Cardiac muscle cell (in vitro differentiated cells and primary cell): ENCODE measurements at places on chromosomes 12 and 14. TPM values are rescaled to one million over a fixed set of nuclear protein-coding genes. Genes with fewer than 3 reads are reported as not detected.

DNA sequence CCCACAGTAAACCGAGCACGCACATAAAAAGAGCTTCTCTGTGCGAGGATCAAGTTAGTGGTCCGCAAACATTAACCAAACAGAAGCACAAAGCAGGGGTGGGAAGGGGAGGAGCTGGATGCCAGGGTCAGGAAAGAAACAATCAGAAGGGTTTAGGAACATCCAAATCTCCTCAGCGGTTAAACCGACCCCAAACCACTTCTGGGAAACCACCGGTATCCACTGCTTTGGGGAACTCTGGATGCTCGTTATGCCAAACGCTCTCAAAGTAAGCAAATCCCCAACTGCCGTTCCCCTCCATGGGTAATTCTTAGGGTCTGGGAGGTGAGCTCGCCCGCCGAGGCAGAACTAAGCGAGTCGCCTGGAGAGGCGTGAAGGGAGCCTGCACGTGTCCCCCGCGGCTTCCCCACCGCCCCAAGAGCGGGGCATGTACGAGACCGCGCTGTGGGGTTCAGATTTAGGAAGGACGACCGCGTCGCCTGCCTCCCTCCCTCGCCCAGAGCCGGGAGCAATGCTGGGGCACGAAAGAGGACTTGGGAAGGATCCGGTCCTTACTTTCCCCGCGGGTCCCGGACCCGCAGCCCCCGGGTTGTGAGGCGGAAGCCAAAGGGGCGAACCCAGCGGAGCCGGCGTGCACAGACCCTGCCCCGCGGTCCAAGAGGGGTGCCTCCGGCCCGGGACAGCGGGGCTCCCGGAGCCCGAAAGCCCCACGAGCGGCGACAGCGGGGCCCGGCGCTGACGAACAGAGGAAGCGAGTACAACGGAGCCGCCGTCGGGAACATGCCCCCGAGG, 711 bp downstream of the SBNO1 start:
- peak overlapping the region; percentile 94 for H3K27ac ChIP-seq
- DNase-seq: peak; percentile 17
- H3K36me3 ChIP-seq: no peaks in the 10 kb centered on the region
- no peaks in the 10 kb centered on the region for H3K27me3 ChIP-seq
- H3K4me3 ChIP-seq: peak overlapping the region; percentile 95

ACOT2 gene
- total RNA-seq: 84.0 and 92.4 TPM in 2 replicates

MORN3 gene
- total RNA-seq: 1.1 and 2.0 TPM in 2 replicates

KERA gene
- not detected in 2 replicates for total RNA-seq
